ENCODE measurements at places on chromosomes 12 and 14.

DNA sequence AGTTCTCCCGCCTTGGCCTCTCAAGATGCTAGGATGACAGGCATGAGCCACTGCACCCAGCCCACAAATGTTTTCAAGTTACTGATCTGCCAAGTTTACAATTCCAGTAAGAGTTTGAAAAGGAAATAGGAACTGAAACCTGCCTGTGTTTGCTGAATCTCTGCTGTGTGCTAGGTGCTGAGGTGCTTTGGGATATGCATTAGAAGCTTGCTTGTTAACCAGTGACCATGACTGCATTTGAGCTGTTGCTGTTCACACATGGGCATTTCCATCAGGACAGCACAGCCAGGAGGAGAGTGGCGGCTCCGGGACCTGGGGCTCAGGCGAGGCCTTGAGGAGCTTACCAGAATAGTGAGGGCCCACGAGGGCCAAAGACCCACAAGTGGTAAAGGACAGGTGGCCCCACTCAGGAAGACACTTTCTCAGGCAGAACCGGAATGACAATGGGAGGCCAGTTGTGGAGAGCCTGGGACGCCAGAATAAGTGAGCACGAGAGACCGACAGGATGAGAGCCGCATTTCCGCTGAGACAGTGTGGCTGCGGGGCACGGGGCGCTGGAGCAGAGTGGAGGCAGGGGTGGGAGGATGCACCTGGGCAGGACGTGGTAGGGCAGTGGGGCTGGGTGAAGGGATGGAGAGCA lies 54.5 kb upstream of the MMP17 start:
- peak; percentile 23 for DNase-seq

GRCh38 chr12:13209436-13210235 lies 13.1 kb downstream of the EMP1 start:
- DNase-seq = peak; percentile 50

DNA sequence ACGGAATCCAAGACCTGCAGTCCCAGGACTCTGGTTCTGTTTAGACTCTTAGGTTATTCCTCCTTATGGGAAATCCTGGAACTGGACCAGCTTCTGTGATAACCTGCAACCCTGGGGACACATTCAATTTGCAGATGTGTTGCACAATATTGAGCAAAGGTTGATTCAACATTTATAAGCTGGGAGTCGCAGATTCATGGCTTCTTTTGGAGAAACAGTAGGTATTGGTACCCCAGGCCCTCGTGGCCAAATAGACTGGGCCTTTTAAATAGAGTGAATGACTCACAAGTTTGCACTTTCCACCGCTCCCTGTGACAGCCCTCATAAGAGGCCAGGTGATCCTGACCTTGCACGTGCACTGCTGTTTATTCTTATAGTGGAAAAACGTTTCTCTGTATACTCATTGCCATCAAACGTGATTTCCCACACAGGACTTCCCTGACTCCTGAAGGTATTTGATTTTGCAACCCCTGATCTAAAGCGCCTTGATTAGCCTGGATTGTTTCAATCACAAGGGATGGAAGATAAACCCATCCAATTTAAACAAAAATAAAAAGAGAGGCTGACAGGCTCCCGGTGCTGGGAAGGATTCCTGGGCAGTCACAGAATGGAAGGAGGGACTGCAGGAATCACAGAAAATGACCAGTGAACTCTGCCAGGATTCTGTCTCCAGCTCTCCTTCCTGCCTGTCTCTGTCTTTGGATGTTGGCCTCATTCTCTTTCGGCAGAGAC lies 98.0 kb downstream of the VCPKMT start:
- peak; percentile 22 for DNase-seq

DNA sequence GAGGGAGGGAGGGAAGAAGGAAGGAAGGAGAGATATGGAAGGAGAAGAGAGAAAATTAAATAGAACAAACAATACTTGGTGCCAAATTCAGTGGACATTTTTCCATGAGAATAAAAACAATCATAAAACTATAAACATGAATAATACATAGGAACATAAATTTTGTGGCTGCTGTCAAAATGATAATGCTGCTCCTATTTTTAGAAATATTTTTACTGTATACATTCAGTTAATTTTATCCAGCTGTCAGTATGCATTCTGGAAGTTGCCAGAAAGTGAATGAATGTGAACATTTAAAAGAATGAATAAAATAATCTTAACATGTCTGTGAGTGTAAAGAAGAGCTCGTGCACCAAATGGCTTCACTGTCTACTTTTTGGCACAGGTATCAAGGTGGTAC lies 13.9 kb upstream of the PCED1B start:
- no peak for DNase-seq

DNA sequence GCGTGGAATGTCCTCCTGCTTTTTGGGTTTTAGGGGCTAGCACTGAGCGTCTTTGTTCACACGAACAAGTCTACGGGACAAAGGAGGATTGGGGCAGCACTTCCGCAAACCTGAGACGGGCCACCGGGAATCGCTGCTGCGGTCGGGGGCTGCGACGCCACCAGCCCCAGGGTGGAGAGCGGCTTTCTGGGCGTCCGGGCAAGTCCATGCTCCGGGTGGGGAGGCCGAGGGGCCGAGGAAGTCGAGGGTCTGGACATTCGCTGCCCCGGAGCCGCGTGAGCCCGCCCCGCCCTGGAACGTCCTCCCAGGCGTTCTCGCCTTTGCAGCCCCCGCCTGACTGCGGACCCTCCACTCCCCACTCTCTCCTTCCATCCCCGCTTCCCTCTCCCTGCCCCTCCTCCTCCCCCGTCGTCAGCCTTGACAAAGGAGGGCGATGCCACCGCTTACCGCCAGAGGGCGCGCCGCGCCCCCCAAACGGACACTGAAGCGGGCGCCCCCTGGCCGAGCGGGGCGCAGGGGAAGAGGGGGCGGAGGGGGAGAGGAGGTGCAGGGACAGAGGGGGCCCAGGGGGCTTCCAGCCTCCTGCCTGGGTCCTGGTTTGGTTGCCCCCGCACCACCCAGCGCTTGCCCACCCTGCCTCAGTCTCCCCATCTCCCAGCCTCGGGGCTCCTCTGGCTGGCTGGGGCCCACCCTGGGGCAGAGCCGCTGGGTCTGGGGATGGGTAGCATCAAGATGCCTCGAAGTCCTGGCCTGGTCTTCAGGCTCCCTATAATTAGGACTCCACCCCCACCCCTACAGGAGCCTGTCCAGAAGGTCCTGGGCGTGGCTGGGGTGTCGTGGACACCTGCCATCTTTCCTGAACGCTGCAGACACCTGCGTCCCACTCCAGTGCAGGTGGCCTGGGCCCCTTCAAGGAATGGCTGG lies 39.1 kb upstream of the INF2 start:
- DNase-seq = peak; percentile 83

DNA sequence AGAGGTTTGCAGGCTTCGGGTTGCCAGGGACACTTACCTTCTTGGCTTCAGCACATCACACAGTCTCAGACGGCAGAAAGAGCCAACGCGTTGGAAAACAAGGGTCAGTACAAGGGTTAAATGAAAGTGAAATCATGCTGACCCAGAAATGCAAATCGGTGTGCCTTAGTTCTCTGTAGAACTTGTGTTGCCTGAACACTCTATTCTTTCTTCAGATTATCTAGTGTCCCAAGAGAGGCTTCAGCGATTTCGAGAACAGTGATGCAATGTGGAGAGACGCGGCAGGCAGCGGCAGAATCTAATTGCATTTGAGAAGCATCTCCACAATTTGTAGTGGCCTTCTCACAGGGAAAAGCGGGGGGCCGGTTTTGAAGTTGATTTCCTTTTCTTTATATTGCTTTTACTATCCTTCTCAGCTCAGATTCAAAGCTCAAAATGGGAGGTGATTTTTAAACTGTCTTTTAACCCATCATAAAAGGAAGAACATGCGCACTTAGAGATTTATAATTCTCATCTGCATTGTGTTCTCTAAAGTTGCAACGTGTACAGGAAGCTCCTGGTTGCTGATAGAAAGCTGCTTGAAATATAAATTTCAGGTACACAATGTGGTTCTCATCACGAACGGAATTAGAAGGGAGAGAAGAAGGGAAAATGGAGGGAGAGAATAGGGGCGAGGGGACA lies 67.8 kb upstream of the EGLN3 start:
- no peak for DNase-seq

DNA sequence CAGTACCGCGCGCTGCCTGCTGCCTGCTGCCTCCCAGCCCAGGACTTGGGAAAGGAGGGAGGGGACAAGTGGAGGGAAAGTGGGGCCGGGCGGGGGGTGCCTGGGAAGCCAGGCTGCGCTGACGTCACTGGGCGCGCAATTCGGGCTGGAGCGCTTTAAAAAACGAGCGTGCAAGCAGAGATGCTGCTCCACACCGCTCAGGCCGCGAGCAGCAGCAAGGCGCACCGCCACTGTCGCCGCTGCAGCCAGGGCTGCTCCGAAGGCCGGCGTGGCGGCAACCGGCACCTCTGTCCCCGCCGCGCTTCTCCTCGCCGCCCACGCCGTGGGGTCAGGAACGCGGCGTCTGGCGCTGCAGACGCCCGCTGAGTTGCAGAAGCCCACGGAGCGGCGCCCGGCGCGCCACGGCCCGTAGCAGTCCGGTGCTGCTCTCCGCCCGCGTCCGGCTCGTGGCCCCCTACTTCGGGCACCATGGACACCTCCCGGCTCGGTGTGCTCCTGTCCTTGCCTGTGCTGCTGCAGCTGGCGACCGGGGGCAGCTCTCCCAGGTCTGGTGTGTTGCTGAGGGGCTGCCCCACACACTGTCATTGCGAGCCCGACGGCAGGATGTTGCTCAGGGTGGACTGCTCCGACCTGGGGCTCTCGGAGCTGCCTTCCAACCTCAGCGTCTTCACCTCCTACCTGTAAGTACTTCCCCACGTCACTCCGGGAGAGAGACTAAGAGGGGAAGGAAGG lies at the start of gene LGR5:
Gene LGR5, plus strand, starts transcription at position 186 of the 732 bp plus-strand sequence. Its CDS starts 283 bp downstream, at position 469.
- peak; percentile 77 for DNase-seq

DNA sequence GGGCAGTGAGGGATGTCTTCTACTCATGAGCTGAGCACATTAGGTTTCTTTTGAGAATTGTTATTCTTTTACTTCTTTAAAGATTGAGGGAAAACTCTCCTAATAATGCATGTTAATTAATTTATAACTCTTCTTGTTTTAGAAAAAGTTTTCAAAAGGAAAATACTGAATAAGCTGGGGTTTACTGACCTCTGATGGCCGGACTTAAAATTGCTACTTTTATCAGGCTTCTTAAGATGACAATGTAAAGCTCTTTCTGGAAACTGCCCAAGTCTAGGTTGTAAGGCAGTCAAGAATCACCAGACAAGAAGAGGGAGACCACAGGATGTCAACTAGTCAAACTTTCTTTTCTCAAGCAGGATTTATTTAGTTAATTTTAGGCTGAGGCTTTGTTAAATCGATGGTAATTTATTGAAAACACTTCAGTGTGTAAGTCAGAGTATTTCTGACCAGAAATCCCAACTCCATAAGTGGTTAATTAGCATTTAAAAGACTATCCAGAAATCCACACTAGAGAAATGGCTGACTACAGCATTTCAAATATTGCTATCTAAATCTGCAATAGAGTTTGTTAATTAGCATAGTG lies 82.1 kb downstream of the AVPR1A start:
- no peak for DNase-seq

- DNase-seq = no peak
These were observed 8.6 kb downstream of the PDE3A start for GRCh38 chr12:20376984-20377383.

- no peak for DNase-seq
These were observed 6.0 kb downstream of the HOXC4 start for GRCh38 chr12:54059668-54060067.

DNA sequence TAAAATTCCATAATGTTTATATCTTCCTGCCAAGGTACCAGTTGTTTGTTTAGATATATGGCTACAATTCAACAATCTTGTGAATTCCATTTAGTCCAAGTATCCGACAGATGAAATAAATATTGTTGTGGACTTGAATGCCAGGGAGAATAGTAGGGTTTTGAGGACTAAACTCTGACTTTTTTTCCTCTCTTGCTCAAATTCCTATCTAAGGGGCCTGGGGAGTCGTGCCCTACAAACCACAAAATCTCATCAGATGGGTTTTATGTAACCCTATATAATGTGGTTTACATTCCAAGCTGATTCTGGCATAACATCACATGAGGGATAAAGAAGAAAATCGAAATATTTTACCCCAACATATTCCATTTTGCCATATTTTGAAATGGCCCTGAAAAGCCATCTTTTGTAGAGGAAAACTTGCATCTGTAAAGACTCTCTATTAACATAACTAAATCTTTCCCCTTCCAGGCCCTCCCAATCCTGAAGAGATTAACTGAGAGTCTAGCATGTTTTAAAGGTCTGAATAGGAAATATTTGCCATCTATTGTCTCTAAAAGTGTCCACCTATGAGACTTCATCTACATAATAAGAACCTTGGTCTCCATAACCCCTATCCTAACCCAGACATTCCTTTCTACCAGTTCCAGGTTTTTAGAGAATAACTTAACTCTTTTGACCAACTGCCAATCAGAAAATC lies 184.7 kb upstream of the KITLG start:
- DNase-seq = no peak

- peak; percentile 99 for DNase-seq
These were observed 397.1 kb downstream of the APAF1 start for GRCh38 chr12:99042226-99042625.

DNA sequence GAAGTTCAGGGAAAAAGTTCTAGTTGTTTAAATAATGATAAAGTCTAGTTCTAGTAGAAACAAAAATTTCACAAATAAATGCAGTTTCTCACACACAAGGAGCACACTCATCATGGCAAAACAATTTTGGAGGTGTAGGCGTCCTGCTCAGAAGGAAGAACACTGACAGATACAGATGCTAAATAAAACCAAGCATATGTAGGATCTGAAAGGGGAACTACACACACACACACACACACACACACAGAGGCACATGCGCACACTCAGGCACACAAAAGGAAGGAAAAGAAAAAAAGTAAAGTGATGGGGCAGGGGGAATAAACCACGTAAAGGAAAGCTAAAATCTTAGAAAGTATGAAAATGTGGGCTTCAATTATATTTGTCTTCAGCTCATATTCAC lies 117.7 kb downstream of the SOX5 start:
- no peak for DNase-seq

- DNase-seq = peak; percentile 35
These were observed 4.4 kb downstream of the VDR start for GRCh38 chr12:47900131-47901062.

DNA sequence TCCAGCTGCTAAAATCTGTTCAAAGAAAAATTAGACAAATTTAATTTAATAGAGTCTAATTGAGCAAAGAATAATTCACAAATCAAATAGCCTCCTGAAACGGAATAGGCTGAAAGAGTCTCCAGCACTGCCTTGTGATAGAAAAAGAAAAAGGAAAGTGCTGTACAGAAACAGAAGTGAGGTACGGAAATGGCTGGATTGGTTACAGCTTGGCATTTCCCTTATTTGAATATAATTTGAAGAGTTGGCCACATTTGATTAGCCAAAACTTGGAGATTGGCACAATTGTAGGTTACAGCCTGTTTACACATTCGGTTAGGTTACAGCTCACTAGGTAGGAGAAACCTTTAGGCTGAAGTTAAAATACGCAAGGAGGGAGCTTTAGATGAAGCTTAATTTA lies 24.8 kb upstream of the PCED1B start:
- no peak for DNase-seq

GRCh38 chr14:65351493-65352194 lies 60.9 kb upstream of the FUT8 start:
- no peak for DNase-seq
